ENCODE measurements at places on chromosomes 2 and 18.
A peak's percentile ranks its signal among the peaks of the same experiment; 100 is the strongest.

DNA sequence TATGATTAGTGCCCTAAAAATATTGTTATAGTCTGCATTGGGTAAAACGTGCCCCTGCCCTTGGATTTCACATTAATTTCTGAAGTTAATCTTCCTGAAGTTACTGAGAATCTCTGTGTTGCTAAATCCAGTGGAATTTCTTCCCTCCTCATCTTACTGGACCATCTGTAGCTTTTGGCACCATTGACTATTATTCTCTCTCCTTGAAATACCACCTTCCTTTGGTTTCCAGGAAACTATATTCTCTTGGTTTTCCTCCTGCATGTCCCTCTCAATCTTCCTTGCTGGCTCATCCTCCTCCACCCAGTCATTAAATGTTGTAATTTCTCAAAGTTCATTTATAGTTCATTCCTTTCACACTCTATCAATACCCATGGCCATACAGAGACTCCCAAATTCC lies 110.6 kb upstream of the SLC35G4 start:
- DNase-seq, result no peak

GRCh38 chr2:54878182-54878581 lies 154.7 kb downstream of the EML6 start:
- no peak for DNase-seq

DNA sequence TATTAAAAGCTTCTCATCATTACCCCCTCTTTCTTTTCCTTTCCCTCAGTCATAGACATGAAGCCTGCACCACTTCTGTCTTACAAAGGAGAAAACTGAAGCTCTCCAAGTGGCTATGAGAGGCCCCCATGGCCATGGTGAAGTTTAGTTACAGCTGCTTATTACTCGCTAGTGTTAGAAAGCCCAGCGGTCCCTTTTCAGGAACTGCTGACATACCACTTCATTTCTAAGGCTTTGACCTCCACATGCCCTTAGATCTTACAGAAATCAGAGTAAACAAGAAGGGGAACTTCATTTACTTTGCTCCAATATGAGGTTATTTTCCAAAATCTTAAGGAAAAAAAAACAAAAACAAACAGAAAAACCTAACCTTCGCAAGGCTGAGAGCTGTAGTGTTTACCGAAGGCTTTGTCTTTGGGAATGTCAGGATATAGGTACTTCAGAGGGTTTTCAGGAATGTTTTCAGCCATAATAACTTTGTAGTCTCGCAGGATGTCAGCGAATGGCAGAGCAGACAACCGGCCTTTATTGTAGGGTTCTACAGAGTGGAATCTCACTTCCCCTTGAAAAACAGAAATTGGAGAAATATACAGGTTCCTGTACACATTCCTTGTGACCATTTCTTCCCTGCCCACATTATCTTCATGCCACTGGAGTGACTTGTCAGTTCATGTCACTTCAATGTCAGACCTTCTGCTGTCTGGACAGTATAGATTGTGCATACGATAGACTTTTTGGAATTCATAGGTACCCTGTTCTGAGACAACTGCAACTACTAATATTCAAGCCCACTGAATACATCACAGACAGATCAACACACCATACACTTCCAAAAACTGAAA lies 18.8 kb upstream of the STAT1 start:
- no peak for DNase-seq

DNA sequence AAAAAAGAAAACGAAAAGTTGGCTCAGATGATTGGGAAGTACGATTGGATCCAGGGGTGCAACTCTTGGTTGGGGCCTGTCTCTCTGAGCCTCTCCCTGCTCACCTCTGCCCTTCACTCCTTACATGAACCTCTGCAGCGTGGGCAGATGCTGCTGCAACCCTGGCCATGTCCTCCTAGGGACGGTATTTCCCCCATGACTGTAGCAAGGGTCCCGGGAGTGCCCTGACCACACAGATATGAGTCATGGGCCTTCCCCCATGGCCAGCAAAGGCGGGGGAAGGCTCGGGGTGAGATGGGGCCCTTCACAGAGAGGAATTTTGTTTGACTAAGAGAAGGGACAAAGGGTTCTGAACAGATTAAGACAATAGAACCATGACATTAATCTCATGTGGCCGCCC lies 129.0 kb downstream of the NCK2 start:
- no peak for DNase-seq

GRCh38 chr2:147910990-147911473 lies 66.2 kb downstream of the ACVR2A start:
- DNase-seq, result peak; percentile 59

GRCh38 chr2:120702801-120703200 lies 32.9 kb upstream of the GLI2 start:
- no peak for DNase-seq

DNA sequence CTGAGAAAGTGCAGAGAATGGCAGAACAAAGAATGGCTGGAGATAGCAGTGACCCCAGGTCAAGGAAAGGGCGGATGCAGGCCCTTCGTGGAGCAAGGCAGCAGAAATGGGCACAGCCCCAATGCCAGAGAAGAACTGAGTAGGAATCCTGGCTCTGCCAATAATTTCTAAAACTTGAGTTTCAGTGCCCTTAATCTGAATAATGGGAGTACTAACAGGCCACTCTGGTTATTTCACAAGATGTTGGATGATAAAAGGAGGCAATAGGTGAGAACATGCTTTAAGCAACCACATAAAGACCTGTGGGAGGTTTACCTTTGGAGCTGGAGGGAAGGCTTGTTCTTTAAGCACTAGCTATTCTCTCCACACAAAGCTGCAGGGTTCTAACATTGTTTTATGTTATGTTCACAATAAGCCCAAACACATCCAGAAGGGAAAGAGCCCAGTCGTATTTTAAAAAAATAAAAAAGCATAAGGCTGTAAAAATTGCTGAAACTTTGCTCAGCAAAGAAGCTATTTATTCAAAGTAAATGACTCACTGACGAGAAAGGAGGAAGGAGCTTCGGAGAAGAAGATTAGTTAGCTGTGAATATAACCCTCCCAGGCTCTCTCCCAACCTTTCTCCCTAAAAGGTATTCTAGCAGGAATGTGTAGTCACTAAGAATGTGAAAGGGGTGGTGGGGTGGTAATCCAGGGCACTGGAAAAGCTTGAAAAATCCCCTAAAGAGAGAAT lies 470.2 kb downstream of the TXNL1 start:
- no peak for DNase-seq

- peak; percentile 34 for DNase-seq
These were observed 42.9 kb downstream of the STON1 start for GRCh38 chr2:48572816-48573215.

DNA sequence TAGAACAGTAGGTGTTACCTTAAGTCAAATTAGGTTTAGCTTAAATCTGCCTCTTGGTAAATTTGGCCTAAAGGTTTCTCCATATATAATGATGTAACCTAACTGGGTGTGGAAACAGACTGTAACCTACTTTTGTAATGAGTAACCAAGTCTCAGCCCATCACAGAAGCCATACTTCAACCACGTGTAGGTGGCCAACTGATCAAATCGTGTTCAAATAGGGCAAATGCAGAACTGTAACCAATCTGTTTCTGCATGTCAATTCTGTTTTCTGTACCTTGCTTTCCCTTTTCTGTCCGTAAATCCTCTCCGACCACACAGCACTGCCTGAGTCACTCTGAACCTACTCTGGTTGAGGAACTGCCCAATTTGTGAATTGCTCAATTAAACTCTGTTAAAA lies 34.0 kb upstream of the PLA2R1 start:
- DNase-seq, result no peak

DNA sequence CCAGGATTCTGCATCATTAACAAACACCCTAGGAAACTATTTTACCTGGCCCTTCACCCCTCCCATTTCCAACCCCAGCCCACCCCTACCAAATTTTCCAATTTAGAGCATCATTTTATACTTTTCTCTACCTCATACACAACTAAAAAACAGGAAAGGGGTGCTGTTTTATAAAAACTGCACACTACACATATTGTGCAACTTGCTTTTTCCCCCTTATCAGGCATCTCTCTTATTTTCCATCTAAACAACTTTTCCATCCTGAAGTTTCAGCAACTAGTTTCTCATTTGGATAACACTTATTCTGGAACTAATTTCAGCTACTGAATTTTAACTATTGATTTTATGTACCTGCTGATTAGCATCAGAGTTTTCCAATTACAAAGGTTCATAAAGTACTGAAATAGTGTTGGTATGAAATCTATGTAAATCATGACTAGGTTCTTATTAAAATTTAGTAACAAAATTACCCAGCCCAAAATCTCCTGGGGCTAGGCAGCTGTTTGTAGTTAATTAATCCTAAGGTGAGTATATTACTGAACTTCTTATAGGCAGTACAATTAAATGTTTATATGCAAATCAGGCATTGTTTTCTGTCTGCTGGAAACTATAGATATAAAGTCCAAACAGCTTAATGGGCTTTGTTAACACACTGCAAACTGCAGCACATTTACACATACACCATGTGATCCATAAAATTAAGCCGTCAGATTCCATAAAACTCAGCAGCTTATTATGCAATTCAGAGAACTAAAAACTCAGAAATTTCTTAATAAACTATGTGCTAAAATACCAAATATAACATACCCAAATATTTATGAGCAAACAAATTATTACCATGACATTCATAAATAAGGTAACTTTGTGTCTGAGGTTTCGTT lies 7.9 kb downstream of the SF3B1 start:
- DNase-seq, result no peak

DNA sequence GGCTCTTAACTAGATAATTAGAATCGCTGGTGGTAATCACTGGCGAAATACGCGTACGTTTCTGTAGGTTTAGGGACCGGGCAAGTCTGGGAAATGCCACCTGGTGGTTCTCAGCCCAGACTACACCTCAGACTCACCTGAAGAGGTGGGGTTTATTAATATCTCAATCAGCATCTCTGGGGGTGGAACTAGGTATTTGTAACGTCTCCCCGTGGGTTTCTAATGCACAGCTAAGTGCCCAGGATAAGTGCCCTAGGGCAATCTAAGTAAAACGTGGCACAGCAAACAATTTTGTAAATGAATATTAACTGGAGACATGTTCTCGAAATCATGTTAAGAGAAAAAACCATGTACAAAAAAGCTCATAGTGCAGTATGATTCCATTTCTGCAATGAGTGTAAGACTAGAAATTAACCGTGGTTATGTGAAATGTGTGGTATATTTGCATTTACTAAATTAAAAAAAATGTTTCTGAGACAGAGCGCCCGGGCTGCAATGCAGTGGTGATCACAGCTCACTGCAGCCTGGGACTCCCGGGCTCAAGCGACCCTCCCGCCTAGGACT lies 760 bp upstream of the CNOT11 start:
- DNase-seq, result peak; percentile 80

DNA sequence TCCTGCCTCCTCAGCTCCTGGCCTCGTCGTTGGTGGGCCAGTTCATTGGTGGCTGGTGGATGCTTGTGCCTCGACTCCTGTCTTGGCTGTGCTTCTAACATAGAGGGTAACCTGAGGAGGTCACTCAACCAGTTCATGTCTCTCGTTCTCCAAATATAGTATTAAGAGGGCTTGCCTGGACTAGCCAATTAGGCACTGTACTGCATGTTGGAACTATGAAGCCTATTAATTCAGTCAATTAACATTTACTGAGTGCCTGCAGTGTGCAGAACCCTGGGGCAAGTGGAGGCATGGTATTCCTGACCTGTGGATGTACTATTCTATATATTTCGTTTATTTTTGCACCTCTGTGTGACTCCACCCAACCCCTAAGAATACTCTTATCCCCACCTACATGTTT lies 89.9 kb upstream of the PELI1 start:
- peak; percentile 44 for DNase-seq

- no peak for DNase-seq
These were observed 633.1 kb downstream of the ARHGAP15 start for GRCh38 chr2:143762176-143762928.

DNA sequence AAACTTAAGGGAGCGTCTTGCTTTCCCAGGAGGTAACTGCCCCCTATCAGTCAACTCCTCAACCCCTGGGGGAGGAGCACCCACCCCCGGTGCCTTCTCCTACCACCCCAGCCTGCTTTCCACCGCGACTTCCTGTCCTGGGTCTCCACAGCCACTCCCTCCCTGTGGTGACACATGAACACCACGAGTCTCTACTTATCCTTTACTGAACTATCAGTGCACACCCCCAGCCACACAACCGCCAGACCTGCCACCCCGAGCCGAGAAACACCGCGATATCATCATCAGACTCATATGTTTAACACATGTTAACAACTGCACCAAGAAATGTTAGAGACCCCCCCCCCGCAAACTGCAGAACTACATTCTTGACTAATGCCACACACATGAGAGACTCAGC lies 43.3 kb downstream of the LONRF2 start:
- no peak for DNase-seq

GRCh38 chr18:2914185-2914880 lies 67.5 kb downstream of the EMILIN2 start:
- no peak for DNase-seq

- no peak for DNase-seq
These were observed 51.4 kb downstream of the ICOS start for GRCh38 chr2:203987959-203988358.
